ENCODE measurements at places on chromosomes 16 and 17. TPM values are rescaled to one million over a fixed set of nuclear protein-coding genes. Genes with fewer than 3 reads are reported as not detected.

The HBQ1 gene
- 4.4 TPM for total RNA-seq

The ARL5C gene
- total RNA-seq = not detected

The RFFL gene
- total RNA-seq = 21.1 TPM

The MT4 gene
- not detected for total RNA-seq

The PERCC1 gene
- total RNA-seq = not detected

The ZNF423 gene
- 54.0 TPM for total RNA-seq

The METTL23 gene
- total RNA-seq = 29.9 TPM

The ZNF629 gene
- total RNA-seq = 20.0 TPM

The CDRT15L2 gene
- not detected for total RNA-seq

The PRAC2 gene
- total RNA-seq = not detected

The TEKT5 gene
- total RNA-seq = not detected

The C16orf54 gene
- not detected for total RNA-seq

The ABI3 gene
- 2.4 TPM for total RNA-seq

The NUBP2 gene
- total RNA-seq = 67.7 TPM

The ENDOV gene
- 17.1 TPM for total RNA-seq

The BAIAP3 gene
- 6.8 TPM for total RNA-seq

The FOXJ1 gene
- 3.7 TPM for total RNA-seq

The ODAD4 gene
- 2.1 TPM for total RNA-seq

The MRC2 gene
- 18.7 TPM for total RNA-seq

The ANKFN1 gene
- total RNA-seq = not detected

The FAM171A2 gene
- 27.5 TPM for total RNA-seq

The CASKIN2 gene
- total RNA-seq = 35.2 TPM

The HLF gene
- total RNA-seq = 0.44 TPM

The MILR1 gene
- total RNA-seq = not detected

The KREMEN2 gene
- 14.6 TPM for total RNA-seq

The CSH1 gene
- total RNA-seq = not detected

The GSG1L gene
- total RNA-seq = 0.83 TPM

The TNFRSF17 gene
- total RNA-seq = not detected

The TUBB3 gene
- total RNA-seq = 176 TPM

The TBC1D24 gene
- 19.0 TPM for total RNA-seq

The NTHL1 gene
- total RNA-seq = 54.0 TPM

The SLC16A11 gene
- total RNA-seq = not detected

The FBXO39 gene
- not detected for total RNA-seq

The CCDC200 gene
- not detected for total RNA-seq

The TMIGD1 gene
- not detected for total RNA-seq

The SAMD14 gene
- 4.8 TPM for total RNA-seq

The USB1 gene
- 65.6 TPM for total RNA-seq

The TMEM220 gene
- total RNA-seq = 6.1 TPM

The SGCA gene
- total RNA-seq = 0.24 TPM

The CACNA1G gene
- 1.7 TPM for total RNA-seq

The TRAPPC2L gene
- total RNA-seq = 102 TPM

Data from H9 (cell line).